ENCODE measurements at places on chromosomes 7 and 10. TPM values are rescaled to one million over a fixed set of nuclear protein-coding genes. Genes with fewer than 3 reads are reported as not detected.

GRCh38 chr10:97831259-97831658 lies 18.4 kb upstream of the GOLGA7B start:
- DNase-seq: no peak

DNA sequence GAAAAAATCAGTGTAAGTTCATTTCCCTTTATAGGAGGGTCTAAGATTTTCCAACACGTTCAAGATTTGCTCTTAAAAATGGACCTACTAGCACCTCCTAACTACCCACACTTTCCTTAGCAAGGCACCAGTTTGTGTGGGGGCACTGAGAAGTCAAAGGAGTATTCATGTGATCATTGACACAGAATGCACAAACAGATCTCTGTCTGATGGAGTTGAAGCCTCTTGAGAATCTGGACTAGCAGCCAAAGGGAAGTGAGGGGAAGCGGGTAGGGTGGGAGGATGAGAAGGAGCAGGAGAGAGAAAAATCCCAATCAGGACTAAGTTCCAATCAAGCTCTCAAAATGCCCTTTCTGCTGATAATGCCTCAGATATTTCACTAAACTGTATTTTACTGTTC lies 4.1 kb downstream of the MMS19 start:
- DNase-seq: no peak

DNA sequence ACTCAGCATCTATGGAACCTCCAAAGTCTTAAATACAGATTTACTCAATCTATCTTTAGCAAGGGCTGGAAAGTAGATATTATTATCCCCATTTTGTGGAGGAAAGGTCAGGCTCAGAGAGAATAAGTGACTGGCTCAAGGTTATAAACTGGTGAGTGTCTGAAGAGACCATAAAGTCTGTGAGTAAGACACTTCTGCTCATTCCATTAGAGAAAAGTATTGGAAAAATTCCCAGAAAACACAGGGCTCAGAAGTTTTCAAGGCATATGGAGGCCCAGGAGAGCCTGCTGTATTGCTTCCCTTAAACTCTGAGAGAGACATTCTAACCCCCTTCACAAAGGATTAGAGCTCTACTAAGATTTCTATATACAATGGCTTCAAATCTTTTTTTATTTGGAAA lies 134.8 kb downstream of the PCDH15 start:
- DNase-seq: no peak

GPR85 gene
- total RNA-seq: 0.15 TPM

IQCE gene
- 36.3 TPM for total RNA-seq

GRCh38 chr7:121831801-121832200 lies 41.2 kb upstream of the PTPRZ1 start:
- no peak for DNase-seq

GHRHR gene
- total RNA-seq: not detected

DNA sequence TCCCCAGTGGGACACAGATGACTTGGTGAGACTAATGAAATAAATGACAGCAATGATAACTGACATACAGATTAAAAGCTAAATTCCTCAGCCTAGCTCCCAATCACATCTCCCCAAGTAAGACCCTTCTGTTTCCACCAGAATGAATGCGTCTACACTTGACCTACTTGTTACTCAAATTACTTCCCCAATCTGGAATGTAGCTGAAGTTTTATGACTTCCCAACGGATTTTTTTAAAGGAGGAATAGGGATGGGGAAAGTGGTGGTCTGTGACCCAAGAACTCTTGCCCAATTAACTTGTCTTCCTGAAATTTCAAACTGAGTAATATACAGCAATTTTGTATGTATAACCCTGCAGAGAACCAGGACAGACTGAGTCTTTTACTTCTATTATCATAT lies 9.1 kb downstream of the H2AZ2 start:
- DNase-seq: no peak

ANKRD22 gene
- total RNA-seq: 26.6 TPM

DNA sequence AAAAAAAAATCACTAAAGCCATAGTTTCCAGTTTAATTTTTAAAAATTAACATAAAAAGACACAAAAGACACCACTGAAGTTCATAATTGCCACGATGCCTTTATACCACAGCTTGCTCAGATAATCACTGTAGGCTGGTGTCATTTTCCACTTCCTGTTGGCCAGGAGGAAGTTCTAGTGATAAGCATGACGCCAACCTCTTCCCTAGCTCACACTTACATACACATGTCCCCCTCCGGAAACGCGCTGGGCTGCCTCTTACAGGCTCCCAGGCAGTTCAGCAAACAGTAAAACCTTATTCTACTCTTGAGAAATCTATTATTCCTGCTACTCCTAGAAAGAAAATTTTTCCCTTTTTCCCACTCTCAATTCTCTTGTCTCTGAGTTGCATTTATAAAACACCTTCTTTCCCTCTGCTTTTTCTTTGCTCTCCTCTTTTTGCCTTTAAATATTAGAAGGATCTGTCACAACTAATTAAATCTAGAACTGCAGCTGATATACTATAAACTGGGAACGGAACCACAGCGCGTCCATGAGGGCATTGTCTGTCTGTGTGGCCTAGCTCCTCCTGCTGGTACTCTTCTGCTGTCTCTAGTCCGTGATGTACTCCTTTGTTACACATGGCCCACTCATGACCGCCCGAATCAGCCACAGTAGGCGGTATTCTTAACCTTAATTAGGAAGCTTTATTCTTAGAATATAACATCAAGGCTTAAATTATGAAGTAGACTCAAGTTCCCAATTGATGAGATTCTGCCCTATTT lies 664.9 kb downstream of the CNTNAP2 start:
- no peak for DNase-seq

STOX1 gene
- 0.74 TPM for total RNA-seq

Data from colonic mucosa (tissue), 4 donors.